ENCODE measurements at places on chromosomes 11 and 22.

- no peak for DNase-seq
Measured at GRCh38 chr11:12449961-12450715, 72.8 kb downstream of the PARVA start.

DNA sequence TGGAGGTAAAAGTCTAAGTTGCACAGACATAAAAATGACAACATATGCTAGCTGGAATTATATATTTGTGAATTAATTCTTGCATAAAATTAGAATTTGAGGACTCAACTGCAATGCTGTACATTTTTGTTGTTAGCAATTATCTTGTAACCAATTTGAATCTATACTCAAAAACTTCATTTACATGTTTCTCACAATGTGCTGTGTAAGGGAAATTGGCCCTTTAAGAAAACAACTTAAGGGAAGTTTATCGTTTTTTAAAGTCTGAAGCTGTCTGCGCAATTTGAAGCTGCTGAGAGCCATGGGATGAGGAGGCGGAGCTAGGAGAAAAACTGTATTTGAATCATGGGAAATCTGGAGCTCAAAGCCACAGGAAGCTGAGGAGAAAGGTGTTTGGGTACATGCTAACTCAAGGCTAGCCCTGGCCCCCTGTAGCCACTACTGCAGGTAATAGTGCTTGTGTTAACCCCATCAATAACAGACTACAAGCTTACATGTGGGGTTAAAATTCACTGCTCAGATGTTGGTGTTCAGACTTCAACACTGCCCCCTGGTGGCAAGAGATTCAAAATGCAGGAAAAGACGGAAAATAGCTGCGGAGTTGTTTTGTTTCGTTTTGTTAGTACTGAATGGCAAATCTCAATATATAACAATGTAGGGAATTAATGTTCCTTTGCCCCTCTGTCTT is 126.1 kb downstream of the BRD1 start:
- DNase-seq = peak; percentile 74

- DNase-seq = peak; percentile 78
Measured at GRCh38 chr11:65419772-65420481, 2.7 kb upstream of the NEAT1 start.

DNA sequence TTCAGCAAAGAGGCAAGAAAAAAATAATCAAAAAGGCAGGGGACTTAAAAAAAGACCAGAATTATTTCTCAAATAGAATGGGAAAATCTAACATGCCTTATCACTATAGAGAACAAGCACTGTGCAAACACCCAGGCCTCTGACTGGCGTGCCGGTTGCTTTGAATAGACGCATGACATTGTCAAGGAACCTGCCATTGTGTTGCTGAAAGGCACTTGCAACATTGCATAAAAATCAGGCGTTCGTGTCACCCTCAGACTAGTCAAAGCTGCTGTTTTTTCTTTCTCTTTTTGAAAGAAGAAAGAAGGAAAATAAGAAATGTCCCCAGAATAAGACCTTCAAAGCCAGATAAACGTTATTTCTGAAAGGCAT is 549.3 kb upstream of the CADM1 start:
- DNase-seq = no peak

GRCh38 chr11:118771547-118772288 is 19.2 kb downstream of the DDX6 start:
- no peak for DNase-seq

DNA sequence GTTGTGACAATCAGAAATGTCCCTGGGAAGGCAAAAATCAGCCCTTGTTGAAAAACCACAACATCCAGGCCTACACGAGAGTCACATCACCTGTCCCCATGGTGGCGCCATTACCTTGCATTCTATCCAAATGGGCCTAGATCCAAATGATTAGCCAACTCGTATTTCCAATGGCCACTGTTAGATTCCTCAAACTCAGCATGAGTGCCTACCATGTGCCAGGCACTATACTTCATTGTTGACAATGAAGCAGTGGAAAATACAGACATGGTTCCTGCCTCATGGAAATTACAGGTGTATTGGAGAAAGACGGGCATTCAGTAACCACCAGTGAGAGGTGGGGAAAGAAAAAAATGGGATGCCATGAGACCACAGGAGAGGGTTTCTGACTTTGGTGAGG is 29.8 kb upstream of the CREB3L1 start:
- DNase-seq = peak; percentile 84

DNA sequence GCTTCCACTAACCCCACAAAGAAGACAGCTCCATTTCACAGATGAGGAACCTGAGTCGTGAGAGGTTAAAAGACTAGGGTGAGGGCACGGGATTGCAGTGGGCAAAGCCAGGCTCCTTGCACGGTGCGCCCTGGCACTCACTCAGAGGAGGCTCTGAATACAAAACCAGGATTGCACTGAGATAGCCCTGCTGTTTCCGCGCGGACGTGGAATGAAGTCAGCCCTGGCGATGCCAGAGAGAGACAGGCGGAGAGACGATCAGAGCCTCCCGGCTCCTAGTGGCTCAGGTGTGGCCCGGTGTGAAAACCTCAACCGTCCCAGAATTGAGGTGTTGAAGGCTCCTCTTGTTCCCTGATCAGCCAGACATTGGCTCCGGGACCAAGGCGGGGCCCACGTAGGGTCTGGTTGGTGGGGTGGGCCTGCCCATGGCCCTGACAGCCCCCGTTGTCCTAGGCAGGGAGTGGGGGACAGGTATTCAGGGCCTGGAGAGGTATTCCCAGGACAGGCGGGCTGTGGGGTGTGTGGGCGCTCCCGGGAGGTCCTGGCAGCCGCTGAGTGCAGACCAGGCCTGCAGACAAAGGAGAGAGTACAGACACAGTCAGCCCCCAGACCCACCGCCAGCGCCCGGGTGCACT is 43.1 kb upstream of the LINC01488 start:
- DNase-seq = peak; percentile 72

DNA sequence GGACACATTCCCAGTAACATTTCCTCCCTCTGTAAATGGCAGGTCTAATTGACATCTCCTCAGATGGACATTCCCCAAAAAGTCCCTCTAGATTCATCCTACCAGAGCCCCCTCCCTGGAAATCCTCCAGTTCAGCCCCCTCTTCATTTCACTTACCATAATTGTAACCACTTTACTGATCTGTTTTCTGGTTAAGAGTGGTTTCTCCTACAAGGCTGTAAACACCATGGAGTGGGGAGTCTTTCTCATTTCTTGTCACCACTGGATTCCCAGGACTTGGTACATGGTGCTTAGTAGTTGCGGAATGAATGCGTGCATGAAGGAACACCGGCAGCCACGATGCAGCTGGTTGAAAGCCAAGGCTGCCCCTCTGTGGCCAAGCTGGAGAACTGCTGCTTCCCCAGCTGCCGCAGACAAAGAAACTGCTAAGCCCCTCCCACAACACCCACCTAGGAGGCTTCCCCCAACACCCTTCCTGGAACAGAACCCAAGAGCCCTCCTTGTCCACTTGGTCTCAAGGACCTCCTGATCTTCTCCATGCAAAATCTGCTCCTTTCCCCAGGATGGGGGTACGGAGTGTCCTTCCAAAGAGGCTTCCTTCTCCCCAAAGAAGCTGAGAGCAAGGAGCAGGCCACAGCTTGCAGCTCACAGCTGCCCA is 18.6 kb upstream of the SCARF2 start:
- peak; percentile 93 for DNase-seq

GRCh38 chr11:59173080-59173963 is 1.4 kb downstream of the DTX4 start:
- peak; percentile 73 for DNase-seq

GRCh38 chr22:48580481-48580970 is 1247.1 kb downstream of the BRD1 start:
- DNase-seq = no peak

GRCh38 chr11:76707293-76707825 is 36.8 kb upstream of the LRRC32 start:
- peak; percentile 14 for DNase-seq

DNA sequence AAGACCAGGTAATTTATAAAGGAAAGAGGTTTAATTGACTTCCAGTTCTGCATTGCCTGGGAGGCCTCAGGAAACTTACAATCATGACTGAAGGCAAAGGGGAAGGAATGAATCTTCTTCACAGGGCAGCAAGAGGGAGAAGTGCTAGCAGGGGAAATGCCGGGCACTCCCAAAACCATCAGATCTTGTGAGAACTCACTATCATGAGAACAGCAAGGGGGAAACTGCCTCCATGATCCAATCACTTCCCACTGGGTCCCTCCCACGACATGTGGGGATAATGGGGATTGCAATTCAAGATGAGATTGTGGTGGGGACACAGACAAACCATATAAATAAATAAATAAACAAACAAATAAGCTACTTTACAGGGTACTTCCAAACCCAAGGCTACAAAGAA is 28.8 kb upstream of the EXPH5 start:
- DNase-seq = no peak

DNA sequence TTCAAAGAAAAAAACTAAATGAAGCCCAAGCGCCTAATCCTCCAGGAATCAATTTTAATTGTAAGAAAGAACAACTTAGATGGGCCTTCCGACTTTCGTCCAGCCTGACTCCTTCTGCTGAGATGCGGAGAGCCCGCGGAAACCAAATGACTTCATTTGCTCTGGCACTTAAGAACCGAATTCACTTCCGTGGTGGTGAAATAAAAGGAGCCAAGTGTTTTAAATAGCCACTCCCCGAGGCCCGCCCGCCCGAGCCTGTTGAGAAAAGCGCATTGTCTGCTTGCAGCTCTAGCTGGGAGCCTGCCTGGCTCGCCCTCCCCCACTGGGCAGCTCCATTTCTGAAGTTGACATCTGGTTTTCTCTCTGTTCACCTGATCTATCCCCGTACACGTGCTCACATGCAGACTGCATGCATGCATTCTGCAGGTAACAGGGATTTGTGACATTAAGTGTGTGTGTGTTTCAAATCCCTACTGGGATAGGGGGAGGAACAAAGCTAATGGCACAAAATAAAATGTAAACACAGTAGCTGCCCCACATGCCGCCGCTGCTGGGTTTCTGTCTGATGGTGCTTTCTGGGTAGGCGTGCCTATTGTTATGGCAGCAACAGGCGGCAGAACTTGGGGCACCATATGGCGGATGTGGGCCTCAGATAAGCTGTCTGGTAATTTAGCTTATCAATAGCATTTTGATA is 6.2 kb downstream of the TEAD1 start:
- DNase-seq = peak; percentile 79

- no peak for DNase-seq
Measured at GRCh38 chr11:15969281-15969680, 387.1 kb downstream of the SOX6 start.

DNA sequence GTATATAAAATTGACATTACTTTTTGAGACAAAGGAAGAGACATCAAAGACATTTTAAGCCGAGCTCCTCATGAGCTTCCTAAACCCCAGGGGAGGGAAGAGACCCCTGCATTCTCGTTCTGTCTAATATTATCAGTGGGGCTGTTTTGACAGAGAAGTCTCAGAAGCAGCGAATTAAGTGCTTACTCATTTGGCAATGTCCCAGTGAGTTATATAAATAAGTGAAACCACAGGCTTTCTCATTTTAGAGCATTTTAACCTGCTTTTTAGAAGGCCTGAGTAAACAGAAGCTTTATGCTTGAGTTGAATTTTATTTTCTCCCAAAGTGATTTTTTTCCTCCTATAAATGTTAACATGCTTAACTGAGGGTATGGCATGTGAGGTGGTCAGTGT is 23.2 kb upstream of the C1QTNF4 start:
- no peak for DNase-seq

DNA sequence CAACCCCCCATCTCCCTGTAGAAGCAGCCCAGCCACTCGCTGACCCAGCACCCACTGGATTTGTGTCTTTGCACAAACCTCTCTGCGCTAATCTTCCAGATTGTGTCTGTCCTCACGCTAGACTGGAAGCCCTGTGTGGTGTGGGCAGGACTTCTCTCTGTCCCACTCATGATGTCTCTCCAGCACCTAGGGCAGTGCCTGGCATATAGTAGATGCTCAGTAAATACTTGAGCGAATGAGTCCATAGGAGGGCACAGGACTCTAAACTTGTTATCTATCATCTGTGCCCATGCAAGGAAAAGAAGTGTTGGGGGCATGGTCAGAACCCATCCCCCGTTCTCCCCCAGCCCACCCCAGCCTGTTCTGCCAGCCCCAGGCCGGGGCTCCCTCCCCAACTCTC is 22.9 kb downstream of the RPL3 start:
- DNase-seq = no peak

DNA sequence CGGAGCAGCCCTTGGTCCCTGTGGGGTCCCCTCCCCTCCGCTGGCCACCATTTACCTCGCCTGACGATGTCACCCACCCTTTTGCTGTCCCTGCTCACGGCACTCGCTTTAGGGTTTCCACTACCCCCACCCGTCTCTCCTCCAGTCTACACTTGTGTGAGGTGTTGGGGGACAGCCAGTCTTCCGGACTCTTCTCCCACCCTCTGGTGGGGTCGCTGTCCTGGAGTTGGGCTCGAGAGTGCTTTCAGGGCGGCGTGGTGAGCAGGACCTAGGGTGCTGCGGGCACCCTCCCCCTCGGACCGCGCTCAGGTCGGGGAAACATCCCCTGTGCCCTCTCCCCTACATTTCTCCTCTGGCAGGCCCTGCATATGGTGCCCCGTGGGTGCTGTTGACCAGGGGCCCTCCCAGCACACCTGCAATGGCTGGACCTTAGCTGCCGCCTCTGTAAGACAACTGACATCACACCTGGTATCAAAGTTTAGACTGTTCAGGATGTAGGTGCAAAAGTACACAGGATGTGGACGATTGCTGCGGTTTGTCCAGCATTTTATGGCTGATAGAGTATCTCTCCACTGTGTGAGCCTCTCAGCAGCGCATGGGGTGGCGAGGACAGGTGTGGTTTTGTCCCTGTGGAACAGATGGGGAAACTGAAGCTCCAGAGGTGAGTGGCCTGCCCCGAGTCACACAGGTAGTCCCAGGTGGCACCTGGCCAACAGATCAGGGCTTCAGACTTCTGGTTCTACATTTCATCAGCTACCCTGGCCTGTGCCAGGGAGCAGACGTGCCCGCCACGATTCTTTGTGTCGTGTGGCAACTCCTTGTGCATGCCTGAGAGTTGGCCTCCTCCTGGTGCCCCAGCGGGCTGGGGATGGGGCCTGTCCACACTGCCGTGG is 1.2 kb downstream of the GRK2 start:
- peak; percentile 32 for DNase-seq

DNA sequence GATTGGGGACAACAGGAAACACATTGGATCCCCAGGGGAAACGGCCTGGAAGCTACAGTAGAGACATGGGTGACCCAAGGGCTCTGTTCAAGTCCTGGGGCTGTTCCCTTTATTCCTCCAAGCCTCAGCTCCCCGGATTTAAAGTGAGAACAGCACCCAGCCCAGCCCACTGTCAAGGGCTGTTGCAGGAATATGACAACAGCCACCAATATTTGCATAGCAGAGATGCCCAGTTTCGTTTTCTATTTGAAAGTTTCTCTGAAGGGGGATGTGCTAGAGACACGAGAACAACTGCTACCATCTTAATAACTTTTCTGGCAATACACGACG is 81.1 kb upstream of the WNT7B start:
- DNase-seq = no peak

GRCh38 chr11:113906038-113906437 is 1.4 kb downstream of the HTR3B start:
- peak; percentile 56 for DNase-seq

DNA sequence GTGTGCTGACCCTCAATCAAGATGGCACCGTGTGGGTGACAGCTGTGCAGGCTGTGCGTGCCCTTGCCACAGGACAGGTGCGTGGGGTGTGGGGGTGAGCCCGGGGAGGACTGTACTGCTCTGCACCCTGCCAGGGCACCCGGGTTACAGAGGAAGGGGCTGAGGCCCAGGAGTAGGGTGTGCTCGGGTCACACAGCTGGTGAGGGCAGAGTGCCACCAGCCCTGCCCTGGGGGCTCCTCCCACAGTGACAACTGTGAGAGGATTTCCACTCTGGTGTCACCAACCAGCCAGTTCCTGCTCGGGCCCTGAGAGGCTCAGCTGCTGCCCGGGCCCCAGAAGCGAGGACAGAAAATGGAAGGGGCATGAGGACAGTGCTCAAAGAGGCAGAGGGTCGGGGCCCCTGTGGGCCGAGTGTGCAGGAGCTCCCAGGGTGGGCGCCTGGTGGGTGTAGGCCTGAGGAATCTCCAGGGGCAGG is 20.5 kb downstream of the TRMU start:
- DNase-seq = no peak
